Forelimb muscle (tissue), 1 donor: ENCODE measurements at places on chromosomes 12 and 14.

- no peak for DNase-seq
Measured at GRCh38 chr14:43369710-43370564, 1137.1 kb downstream of the FSCB start.

- no peak for DNase-seq
Measured at GRCh38 chr14:74956280-74957072, 1.1 kb upstream of the PGF start.

- no peak for DNase-seq
Measured at GRCh38 chr12:121114019-121114639, 18.5 kb upstream of the P2RX7 start.

DNA sequence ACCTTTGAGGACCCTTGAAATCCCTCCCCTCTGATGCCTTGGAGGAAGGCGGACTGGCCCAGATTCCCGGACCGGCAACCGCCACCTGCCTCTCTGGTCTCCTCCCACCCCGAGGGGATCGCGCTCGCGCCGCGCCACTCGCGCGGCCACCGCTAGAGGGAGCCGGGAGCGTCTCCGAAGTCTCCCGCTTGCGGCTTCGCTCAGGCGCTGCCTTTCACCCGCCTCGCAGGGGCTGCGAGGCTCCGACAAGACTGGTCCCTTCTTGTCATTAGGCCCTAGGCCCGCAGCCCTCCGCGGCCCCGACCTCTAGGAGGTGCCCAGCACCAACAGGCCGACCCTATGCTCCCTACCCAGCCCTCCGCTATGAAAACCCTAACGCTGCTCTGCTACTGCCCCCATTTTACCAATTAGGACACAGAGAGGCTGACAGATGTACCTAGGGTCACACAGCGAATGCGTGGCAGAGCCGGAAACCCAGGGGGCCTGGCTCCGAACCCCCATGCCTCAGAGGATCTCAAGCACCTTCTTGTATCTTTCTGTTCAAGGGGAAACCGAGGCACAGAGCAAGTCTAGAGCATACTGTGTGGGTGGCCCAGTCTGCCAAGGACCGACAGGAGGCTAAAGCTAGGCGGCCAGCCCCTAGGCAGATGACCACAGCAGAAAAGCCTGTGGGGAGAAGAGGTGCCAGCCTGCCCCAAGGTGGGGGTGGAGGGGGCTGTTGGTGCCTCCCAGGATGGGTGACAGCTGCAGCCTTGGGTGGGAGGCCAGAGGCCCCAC, 21.4 kb upstream of the VSX2 start:
- DNase-seq: peak; percentile 17

DNA sequence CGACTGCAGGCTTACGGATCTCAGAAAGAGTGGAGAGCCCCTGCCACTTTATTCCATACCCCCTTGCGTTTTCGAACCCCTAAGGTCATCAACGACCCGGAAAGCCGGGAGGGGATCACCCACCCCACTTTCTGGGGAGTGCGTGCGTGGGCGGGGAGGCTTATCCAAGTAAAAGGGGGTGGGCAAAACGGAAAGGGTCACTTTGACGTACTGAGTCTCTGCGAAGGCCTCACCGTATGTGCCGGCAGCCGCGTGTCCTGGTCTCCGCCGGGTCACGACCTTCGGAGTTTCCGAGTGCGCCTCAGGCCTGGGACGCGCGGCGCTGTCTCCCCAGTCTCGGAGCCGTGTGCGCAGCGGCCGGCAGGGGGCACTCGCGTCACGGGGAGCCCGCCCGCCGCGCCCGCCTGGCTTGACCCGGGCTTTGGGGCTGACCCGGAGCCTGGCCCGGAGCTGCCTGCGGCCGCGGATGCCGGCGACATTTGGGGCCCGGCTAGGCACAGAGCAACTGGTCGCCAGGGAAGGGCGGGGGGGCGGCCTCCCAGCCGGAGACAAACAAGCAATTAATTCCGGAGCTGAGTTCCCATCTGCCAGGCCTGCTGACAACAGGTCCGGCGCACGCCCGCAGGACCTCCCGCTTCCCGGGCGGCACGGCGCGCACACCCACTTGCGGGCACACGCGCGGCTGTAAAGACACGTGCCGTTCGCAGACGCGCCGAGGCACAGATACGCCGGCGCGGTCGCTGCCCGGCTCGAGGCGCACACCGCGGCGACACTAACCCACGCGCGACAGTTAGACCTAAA, 890 bp upstream of the KIF26A start:
- DNase-seq: no peak

GRCh38 chr12:43127886-43128549, 424.0 kb downstream of the ADAMTS20 start:
- DNase-seq: no peak

GRCh38 chr14:50001151-50001998, 108.5 kb downstream of the ARF6 start:
- DNase-seq: no peak

GRCh38 chr14:22877000-22877501, 5.5 kb downstream of the LRP10 start:
- no peak for DNase-seq

GRCh38 chr12:1518591-1519516, 75.5 kb downstream of the FBXL14 start:
- no peak for DNase-seq

GRCh38 chr12:88921434-88921833, 341.2 kb upstream of the KITLG start:
- no peak for DNase-seq

DNA sequence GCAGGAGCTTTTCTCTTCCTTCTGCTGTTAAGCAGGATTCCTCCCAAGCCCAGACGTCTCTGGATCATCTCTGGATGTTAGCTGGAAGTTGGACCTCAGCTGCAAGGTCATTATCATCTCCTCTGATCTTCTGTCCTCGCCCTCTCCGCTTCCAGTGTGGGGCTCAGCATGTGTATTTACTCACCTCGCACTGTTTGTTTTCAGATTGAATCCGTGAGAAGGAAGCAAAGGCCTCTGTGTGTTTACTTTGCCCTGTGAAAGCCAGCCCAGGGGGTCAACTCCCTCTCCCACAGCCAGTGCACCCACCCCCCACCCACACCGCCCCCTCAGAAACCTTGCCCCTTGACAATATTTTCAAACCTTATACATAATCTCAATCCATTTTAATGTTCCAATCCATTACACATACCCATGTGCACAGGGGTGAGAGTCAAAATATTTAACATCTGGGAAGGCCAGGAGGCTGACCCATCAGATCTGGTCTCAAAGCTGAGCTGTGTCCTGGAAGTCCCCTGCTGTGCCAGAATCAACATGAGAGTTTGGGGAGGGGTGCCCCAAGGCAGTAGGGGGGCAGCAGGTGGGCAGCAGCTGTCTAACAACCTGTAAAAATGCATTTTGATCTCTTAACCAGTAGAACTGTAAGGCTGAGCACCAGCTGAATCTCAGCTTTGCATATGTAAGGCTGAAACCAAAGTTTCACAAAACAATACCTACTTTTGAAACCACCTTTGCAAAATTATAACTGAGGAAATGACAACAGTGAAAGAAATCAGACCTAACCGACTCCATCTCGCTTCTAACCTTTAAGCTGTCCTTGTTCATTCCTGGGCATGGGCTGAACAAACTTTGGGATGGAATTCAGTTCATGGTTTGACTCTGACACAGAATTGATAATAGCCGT, 157.9 kb downstream of the ZNF664 start:
- DNase-seq: no peak

GRCh38 chr14:89443042-89443629, 26.1 kb upstream of the FOXN3 start:
- DNase-seq: no peak

GRCh38 chr12:20620261-20620660, 74.9 kb upstream of the SLCO1C1 start:
- DNase-seq: no peak

GRCh38 chr14:35898217-35898775, 72.2 kb downstream of the BRMS1L start:
- no peak for DNase-seq

DNA sequence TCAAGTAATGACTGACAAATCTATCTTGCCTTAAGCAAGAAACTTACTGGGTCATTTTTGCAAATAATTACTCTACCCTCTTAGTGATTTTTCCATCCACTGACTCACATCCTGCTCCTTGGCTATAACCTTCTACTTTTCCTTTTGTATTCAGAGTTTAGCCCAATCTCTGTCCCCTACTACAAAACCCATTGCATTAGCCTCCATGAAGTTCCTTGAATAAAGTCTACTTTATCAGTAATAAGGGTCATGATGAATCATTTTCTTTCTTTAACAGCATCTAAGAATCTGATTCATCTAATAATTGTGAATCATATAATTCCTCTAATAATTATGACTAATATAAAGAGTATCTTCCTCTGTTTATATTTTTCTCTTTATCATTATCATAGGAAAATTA, 132.6 kb downstream of the NTS start:
- DNase-seq: no peak

DNA sequence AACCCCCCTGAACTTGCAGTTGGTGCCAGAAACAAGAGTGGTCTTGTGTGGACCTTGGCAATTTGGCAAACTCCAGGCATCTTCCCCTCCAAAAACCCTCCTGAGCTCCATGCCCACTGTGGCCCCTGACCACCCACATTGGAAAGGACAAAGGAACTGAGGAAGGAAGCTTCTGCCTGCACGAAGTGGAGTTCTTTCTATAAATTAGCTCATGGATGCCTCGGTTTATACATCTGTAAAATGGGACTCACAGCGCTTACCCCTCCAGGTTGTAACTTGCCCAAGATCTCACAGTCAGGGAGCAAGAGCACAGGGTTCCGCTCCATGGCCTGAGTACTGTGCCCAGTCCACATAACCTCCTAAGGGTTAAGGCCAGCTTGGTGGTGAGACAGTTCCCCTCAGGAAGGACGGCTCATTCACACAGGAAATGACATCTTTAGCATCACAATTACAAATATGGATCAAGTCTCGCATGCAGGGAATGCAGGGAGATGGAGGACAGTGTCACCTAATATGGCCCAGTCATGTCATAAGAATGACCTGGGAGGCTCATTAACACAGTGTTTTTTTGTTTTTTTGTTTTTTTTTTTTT, 66.6 kb downstream of the CLMN start:
- no peak for DNase-seq

- DNase-seq: no peak
Measured at GRCh38 chr12:56645201-56645716, 525 bp downstream of the ATP5F1B start.

DNA sequence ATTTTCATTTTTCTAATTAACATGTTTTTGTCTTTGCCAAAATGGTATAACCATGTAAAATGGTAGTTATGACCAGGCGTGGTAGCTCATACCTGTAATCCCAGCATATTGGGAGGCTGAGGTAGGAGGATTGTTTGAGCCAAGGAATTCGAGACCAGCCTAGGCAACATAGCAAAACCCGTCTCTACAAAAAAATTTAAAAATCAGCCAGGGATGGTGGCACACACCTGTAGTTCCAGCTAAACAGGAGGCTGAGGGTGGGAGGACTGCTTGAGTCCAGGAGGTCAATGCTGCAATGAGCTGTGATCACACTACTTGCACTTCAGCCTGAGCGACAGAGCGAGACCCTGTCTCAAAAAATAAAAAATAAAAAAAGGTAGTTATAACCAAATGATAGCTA, 23.1 kb downstream of the PPTC7 start:
- DNase-seq: no peak

DNA sequence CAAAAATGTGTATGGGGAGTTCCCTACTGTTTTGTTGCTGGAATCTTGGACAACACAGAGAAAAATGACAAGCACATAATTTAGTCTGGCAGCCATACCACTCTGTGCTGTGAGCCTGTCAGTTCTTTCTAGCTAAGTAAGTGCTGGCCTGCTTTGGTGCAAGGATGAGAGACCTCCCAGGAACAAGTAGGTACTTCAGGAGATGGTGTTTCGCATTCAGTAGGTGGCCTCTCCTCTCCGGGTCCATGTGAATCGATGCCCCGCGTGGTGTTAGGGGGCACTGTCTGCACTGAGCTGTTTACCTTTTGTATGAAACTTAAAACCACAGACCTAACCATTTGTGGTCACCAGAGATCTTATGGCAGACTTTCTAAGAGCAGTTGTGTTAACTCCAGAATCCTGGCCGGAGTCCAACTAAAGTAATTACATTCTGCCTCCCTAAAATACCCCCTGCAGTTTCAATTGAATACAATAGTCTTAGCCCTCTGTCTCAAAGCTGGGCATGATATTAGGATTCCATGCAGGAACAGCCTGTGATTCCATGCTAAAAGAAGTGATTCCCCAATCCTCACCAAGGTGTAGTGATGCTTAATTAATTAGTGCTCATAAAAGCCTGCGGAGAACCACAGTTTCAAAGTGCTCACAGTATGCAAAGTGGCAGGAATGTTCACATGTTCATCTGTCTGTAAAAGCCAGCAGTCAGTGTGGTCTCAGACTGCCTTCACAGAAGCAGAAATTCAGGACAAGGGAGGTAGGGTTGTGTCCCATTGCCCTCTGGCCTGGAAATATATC, 64.2 kb downstream of the LLPH start:
- no peak for DNase-seq

GRCh38 chr14:65100922-65101541, 1.3 kb downstream of the MAX start:
- DNase-seq: no peak

DNA sequence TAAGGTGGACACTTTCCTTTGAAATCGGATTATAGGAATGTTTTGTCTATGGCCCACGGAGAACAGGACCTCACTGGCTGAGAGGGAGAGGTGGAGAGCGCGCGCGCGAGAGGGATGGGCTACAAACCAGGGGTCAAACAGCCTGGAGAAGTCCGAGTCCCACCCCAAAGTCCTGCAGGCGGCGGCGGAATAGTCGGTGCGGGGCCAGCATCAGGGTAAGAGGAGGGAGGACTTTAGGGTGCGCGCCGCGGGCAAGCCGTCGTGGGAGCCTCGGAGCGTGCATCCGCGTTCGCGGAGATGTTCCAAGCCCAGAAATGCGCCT, 3.3 kb upstream of the HOXC8 start:
- no peak for DNase-seq

GRCh38 chr12:3727354-3727753, 25.6 kb downstream of the CRACR2A start:
- no peak for DNase-seq

GRCh38 chr14:70987041-70987440, 79.8 kb downstream of the PCNX1 start:
- no peak for DNase-seq

DNA sequence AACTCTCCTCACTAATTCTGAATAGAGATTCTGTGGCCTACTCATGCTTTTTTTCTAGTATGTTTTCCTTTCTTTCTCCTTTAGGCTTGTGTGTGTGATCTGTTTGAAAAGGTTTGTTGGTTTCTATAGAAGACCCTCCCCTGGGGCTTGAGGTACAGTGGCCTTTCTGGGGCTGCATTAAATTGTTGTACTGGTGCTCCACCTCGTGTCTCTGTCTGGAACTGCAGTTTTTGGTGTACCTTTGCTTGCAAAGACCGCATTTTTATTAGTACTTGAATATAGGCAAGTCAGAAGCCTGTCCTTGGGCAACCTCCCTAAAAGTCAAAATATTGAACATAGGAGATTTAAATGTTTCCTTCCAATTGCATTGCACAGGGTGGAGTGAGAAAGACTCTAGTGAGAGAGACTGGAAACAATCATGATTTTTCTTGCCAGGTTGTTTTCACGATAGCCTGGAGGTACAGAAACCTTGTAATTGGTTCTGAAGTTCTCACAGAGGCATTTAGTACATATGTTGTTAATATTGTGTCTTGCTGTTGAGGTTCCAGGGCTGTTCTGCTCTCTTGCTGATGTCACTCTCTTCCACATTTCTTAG, 39.0 kb downstream of the SLCO1B1 start:
- no peak for DNase-seq
